ENCODE measurements at places on chromosomes 7 and 10. TPM values are rescaled to one million over a fixed set of nuclear protein-coding genes. Genes with fewer than 3 reads are reported as not detected.

- no peak for ATAC-seq
Measured at GRCh38 chr10:48839809-48840679, 99.6 kb downstream of the LRRC18 start.

DNA sequence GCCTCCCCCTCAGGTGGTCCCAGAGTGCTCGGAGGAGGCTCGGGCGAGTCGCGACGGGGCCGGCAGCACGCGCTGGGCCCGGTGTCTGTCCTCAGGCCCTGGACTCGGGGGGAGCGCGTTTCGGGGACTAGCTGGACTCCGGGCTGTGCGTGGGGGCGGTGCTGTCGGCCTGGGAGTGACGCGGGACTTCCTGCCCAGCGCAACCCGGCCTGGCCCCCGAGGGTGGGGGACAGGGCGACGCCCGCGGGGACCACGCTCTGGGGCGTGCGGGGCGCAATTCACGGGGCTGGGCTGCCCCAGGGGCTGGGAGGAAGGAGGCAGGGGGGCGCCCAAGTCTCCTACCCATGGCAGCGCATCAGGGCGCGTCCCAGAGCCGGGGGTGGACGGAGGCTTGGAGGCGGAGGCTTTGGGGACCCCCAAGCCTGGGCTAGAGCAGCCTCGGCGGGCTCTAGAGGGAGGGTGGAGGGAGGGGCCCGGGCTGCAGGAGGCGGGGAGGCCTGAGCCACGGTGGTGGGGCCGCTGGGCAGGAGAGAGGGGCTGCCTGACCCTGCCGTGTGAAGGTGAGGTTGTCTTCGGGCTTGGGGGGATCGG, 2.3 kb upstream of the VENTX start:
- no peak for ATAC-seq

GRCh38 chr10:79046741-79047583, 21.8 kb upstream of the ZMIZ1 start:
- ATAC-seq: no peak

- no peak for ATAC-seq
Measured at GRCh38 chr7:36015733-36016132, 137.3 kb upstream of the EEPD1 start.

DNA sequence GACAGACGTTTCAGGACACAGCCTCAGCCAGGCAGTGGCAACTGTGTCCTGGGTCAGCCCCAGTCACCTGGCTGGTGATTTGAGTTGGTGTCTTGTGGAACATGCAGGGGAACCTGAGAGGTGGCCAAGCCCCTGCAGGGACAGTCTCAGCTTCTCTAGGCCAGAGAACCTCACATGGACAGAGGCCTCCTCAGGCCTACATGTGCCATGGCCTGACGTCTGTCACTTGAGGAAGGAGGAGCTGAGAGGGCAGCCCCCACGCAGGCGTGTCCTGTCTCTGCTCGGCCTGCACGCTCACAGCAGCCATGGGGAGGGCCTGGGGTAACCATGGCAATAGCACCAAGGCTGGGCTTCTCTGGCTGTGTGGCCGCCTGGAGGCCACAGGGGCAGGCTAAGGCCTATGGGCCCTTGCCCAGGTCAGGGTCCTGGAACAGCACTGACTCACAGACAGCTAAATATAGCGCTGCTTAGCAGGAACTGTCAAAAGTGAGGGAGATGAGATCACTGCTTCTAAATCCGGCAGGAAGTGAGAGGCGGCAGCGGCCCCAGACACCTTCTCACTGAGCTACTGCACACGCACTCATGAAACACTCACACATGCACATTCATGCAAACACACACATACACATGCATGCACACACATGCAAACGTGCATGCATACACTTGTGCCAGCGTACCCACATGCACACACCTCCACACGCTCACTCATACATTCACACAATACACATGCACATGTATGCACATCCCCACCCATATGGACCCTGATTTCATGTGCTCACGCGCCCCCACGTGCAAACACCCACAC, 57.0 kb downstream of the YKT6 start:
- ATAC-seq: peak; percentile 98

DNA sequence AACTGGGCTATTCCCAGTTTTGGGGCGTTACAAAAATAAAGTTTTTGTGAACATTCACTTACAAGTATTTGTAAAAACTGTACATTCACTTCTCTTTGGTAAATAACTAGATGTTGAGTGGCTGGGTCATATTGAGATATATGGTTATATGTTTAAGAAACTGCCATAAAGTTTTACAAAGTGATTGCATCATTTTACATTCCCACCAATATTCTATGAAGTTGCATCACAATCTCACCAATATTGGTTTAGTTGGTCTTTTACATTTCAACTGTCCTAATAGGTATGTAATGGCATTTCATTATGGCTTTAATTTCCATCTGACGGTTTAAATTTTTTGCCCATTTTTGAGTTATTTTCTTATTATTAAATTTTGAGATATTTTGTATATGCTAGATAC, 251.7 kb upstream of the GNAI1 start:
- no peak for ATAC-seq

DNA sequence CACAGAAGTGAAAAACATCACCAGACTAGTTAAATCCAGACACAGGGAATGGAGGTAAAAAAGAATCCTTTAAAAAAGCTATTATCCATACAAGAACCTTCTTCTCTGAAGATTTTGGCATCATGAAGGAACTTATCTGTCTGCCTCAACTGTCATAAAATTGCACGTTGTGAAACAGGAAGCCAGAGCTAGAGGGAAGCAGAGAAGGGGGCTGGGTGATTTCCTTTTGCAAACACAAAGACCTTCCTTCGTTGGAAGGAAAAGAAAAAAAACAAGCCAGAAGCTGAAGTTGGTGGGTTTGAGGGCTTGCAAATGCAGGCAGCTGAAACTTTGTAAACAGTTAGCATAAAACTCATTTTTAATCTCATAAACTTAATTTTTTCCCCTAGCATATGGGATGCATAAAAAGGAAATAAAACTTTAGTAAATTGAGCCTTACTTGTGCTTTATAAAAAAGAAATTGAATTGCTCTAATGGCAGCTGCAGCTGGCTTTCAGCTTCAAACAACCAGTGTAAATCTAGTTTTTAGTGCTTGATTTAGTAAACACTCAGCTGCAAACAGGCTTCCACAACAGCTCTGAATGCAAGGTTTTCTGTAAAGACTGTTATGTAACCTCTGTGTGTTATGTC, 101.6 kb downstream of the OTUD1 start:
- ATAC-seq: no peak

GRCh38 chr7:158740013-158740656, 35.5 kb upstream of the NCAPG2 start:
- ATAC-seq: no peak

DNA sequence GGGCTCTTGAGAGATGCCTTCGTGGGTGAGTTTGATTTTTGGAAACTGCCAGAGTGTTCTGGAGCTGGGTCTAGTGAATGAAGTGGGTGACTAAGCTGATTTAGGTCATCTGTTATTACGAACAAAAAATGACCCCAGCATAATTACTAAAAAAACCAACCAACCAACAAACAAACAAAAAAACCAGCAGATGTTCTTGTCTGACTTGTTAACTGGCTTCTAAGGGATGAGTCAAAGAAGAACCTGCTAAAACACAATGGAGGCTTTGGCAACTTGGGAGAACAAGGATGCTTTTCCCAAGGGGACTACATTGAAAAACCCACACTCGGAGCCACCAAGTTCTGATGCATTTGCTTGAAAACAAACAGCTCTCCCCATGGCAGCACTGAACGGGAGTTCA, 11.5 kb downstream of the TACR2 start:
- no peak for ATAC-seq

The CYP2E1 gene
- 0.48 TPM for total RNA-seq

DNA sequence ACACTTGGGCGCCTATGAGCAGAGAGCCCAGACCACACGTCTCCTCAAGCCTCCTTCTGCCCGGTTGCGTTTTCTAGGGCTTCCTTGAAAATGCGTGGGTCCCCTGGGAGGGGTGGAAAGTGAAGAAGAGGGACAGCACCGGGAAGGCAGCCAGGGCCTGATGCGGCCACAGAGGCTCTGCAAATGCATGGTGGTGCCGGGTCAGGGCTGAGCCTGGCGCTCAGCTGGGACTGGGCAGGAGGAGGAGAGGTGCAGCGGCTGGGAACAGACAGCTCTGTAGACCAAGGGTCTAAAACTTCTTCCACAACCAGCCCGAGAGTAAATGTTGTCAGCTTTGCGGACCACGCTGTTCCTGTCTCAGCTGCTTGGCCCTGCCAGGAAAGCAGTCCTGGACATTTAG, 1.6 kb downstream of the DPYSL4 start:
- no peak for ATAC-seq

- ATAC-seq: peak; percentile 51
Measured at GRCh38 chr10:22655312-22655981, 58.9 kb downstream of the PIP4K2A start.

The HDAC9 gene
- 5.0 TPM for total RNA-seq

DNA sequence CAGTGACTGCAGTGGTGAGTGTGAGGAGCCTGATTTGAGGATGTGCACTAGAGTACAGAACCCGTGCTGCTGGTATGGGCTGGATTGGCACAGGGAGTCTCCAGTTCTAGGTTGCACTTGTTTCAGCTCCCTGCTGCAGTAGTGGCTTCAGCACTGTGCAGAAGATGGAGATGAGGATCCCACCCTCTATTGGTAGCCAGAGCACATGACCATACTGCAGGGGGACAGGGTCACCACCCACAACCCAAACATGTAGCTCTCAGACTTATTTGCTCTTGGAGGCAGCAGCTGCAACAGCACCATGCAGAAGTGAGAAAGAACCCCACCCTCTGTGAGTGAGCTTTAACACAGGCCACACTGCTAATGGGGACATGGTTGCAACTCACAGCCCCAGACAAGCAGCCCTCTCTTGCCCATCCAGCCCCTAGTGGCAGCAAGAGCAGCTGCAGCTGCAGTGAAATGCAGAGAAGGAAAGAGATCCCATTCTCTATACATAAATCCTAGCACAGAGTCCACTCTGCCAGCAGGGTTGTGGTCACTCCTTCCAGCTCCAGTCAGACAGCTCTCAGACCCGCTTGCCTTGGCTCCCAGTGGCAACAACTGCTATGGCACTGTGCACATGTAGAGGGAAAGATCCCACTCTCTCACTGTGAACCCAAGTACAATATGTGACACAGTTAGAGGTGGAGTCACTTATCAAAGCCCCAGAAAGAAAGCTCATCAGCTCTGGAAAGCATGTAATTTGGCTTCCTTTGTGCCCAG, 51.4 kb upstream of the SCIN start:
- ATAC-seq: no peak

The HKDC1 gene
- 0.56 TPM for total RNA-seq

The TIAL1 gene
- total RNA-seq: 35.9 TPM

The MRLN gene
- total RNA-seq: 0.57 TPM

The SPDYE6 gene
- 0.23 TPM for total RNA-seq

DNA sequence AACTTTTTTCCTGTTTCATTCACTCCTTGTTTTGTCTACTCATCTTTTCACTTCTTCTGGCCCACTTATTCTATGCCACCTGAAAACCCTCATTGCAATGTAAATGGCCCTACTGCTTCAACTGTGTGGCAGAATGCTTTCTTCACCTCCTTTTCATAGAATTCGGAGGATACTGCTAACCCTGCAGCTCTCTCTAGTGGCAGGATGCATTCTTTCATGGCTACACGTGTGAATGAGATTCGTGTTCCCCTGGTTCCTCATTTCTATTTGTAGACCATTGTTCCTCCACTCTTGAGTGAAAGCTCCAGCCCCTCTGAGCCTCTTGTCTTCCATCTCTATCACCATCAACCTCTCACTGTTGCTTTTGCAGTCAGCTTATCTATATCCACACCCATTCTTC, 20.9 kb upstream of the CYP26C1 start:
- ATAC-seq: no peak

The OR2A5 gene
- total RNA-seq: 0.18 TPM

GRCh38 chr7:101170617-101171441, 5.5 kb upstream of the VGF start:
- ATAC-seq: no peak

- peak; percentile 69 for ATAC-seq
Measured at GRCh38 chr7:142908921-142909890, 23.7 kb upstream of the TRPV6 start.

GRCh38 chr7:24572393-24572996, 757 bp upstream of the PALS2 start:
- ATAC-seq: peak; percentile 39

DNA sequence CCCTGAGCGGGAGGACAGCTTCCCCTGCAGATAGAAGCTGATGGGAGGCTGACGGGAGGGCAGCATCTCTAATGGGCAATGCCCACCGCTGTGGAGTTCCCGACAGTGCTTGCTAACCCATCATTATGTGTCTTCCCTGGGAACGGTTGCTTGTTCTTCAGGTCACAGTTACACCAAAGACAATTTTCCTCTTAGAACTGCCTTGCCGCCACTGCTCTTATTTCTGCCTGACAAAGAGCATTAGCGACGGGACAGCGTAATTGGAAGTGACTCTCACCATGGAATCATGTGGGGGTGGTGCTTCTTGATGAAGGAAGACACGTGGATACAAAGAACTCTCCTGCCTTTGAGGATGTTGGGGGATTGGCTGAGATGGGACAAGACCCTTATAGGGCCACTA, 81.3 kb upstream of the NPS start:
- no peak for ATAC-seq

The GIMAP2 gene
- 2.4 TPM for total RNA-seq

DNA sequence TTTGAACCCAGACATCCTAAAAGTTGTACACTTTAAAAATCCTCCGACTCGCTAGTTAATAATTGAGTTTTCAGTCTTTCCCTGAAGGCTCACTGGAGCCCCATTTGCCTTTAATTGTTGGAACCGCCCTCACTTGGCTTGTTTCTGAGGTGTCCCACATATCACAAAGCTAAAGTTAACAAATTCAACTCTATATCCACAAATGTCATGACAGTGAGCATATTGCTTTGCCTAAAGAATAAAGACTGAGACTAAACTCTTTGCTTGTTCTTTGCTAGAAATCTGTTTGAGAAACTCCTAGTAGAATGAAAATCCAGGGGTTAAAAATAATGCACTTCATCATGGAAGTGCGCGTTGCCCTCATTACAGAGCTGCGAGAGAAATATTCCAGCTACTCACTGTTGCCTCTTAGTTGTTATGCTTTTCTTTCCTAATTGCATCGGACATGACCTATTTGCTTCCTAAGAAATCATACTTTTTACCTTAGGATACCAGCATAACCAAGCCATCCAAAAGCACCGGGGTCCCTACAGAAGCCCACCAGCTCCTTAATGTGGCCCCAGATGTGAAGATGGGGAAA, 752 bp downstream of the THSD7A start:
- ATAC-seq: peak; percentile 4

GRCh38 chr7:111470998-111471397, 91.3 kb downstream of the IMMP2L start:
- ATAC-seq: no peak

- no peak for ATAC-seq
Measured at GRCh38 chr10:123133541-123134342, 2.0 kb upstream of the HMX3 start.

GRCh38 chr10:93225938-93226337, 152.2 kb downstream of the CYP26A1 start:
- no peak for ATAC-seq

GRCh38 chr7:75950111-75950681, 35.2 kb downstream of the POR start:
- no peak for ATAC-seq

Data from motor neuron (in vitro differentiated cells).